HS-5 (cell line): ENCODE measurements at places on chromosomes 4 and X.
A peak's percentile ranks its signal among the peaks of the same experiment; 100 is the strongest.

- DNase-seq: no peak
Observed at GRCh38 chrX:133876646-133877045, 108.7 kb downstream of the GPC3 start.

DNA sequence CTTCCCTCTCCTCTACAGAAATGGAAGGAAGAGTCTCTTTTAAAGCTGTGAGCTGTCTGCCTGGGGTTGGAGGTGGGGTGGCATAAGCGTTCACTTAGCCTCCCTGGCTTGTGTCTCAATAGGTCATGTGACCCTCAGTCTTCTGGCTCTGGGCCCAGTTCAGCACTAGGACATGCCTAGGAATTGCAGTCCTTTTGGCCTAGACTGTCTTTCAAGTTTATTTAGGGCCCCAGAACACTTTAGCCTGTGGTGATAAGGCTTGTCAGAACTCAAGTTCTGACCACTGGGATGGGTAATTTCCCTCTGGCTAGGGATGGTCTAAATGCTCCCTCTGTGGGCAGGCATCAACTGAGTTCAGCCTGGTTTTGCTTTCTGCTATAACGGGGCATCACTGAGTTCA lies 34.3 kb upstream of the ARMCX4 start:
- DNase-seq: no peak

DNA sequence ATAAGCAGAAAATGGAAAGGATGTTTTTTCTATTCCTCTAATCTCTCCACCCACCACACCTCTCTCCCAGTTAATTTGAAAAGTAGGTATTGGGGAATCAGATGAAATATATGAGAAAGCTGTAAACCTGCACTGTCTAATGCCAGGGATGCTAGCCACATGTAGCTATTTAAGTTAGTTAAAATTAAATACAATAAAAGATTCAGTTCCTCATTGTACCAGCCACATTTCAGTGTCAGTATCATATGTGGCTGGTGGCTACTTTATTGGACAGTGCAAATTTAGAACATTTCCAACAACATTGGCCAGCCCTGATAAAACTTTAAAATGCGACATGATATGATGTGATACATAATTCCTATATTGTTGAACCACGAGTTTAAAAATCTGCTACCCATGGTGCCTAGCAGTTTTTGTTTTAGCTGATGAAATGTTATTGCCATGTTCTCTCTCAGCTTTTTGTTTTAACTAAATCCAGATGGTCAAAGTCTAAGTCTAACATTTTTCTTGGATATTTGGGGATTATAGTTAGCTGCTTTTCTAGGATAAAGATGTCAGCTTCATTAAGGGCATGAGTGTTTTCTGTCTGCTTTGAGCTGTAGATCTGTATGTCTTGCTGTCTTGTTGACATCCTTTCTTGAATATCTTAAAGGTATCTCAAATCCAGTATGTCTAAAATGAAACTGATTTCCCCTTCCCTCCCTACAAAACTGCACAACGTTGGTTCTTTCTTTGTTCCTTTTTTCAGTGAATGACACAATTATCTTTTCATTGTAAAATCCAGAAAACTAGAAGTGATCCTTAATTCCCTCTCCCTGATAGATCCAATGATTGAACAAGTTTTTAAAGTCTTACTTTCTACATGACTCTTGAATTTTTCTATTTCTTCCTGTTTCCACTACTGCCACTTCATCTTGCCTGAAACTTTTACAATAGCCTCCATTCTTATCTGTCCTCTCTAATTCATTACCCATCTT lies 6.2 kb downstream of the ARFIP1 start:
- no peak for DNase-seq

DNA sequence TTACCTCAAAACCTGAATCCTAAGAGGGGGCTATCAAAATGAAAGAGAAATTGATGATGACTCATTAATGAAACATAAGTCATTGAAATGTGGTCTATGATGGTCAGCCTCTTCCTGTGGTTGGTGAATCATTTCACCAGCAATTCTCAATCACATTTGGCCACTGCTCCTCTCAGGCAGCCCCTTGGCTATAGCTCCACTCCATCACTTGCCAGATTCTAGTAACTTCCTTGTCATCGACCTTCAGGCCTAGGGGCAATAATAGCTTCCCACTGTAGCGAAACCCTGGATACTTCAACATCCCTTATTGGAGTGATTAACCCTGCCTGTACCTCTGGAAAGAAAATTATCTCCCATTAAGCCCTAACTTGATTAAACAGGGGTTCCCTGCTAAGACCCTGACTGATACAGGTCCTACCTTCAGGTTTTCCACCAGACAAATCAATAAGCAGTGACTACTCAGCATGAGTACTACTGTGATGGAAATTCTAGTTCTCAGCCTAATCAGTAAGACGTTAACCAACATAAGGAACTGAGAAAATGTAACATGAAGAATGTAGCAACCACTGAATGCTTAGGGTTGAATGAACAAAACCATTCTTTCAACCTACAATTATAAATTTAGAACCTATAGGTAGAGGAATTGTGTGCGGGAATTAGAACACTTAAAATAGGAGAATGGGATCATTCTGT lies 30.4 kb downstream of the ADH7 start:
- DNase-seq: peak; percentile 80

DNA sequence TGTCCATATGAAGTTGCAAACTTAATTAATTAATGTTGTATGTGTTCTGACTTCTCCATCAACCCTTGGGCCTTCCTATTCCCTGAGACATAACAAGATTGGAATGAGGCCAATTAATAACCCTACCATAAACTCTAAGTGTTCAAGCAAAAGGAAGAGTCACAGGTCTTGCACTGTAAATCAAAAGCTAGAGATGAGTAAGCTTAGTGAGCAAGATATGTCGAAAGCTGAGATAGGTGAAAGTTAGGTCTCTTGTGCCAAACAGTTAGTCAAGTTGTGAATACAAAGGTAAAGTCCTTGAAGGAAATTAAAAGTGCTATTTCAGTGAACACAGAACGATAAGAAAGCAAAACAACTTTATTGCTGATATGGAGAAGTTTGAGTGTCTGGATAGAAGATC lies 58.2 kb upstream of the GPRIN3 start:
- no peak for DNase-seq

DNA sequence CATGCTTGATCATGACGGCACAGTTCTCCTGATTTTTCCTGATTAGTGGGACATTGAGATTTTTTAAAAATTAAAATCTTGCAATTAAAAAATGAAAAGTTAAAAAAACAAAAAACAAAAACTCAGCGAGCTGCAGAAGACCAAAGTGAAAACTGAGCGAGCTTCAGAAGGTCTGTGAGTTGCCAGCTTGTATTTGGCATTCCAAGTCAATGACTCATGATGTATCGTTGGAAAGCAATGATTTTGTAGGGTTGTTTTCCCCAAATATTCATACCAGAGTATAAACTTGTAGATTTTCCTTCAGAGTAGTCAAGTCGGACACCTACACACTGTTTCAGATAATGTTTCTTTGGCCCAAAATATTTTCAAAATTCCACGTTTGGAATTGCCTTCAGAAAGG lies 76.9 kb downstream of the LRRC66 start:
- DNase-seq: no peak

DNA sequence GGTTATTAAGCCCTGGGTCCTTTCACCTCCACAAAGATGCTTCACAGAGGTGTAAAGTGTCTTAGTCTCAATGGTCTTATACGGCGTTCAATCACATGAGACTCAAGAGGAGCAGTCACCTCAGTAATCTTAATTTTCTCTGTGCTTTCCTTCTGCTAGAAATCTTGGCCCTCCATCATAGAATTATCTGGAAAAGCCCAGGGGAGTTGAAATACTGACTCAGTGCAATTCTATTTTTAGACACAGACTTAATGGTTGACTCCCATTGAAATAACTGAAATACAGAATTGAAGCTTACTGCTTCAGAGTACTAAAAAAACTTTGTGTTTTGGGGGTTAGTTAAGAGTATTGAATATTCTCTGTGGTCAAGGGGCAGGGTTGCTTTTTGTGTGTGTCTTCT lies 94.5 kb upstream of the IL15 start:
- no peak for DNase-seq

- DNase-seq: no peak
Observed at GRCh38 chr4:154030746-154031145, 241.9 kb upstream of the SFRP2 start.

GRCh38 chr4:131609039-131609438 lies 1540.1 kb upstream of the PCDH10 start:
- DNase-seq: no peak

DNA sequence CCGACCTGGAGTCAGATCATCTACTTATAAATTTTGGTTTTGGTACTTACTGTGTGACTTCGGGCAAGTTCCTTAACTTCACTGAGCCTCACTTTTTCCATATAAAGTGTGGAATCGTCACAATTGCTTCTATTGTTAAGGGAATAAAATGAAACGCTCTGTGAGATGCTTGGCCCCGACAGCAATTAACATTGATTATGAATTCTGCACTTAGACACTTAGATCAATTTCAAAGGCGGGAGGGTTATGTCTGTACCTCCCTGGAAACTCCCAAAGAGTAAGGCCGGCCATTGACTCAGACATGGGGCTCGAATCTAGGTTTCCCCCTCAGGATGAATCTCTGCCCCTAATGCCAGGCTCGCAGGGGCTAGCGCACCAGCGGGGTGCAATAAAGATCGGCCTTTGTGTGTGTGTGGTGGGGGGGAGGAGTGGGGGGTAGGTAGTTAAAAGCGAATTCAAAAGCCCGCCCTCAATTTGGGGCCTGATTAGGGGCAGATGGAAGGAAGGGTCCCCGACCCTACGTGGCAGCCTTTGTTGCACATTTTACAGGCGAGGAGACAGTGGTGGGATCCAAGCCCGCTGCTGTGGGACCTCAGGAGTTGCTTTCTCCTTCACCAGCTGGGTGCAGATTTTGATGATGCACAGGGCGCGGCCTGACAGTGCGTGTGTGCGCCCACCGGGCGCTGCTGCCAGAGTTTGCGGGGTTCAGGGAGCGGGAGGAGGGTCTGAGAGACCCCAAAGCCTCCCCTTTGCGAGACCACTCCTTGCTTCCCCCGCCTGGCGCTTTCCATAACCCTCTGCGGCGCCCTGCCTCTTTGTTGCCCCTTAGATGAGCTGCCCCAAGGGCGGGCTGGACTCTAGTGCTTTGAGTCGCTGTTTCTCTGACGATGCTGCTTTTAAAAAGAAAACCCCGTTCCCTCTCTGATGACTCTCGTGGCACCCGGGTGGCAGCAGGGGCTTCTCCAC lies 9.6 kb downstream of the MSX1 start:
- DNase-seq: no peak

- no peak for DNase-seq
Observed at GRCh38 chr4:89829470-89830138, 7.4 kb downstream of the SNCA start.

GRCh38 chrX:100417681-100418080 lies 7.6 kb upstream of the PCDH19 start:
- DNase-seq: no peak

DNA sequence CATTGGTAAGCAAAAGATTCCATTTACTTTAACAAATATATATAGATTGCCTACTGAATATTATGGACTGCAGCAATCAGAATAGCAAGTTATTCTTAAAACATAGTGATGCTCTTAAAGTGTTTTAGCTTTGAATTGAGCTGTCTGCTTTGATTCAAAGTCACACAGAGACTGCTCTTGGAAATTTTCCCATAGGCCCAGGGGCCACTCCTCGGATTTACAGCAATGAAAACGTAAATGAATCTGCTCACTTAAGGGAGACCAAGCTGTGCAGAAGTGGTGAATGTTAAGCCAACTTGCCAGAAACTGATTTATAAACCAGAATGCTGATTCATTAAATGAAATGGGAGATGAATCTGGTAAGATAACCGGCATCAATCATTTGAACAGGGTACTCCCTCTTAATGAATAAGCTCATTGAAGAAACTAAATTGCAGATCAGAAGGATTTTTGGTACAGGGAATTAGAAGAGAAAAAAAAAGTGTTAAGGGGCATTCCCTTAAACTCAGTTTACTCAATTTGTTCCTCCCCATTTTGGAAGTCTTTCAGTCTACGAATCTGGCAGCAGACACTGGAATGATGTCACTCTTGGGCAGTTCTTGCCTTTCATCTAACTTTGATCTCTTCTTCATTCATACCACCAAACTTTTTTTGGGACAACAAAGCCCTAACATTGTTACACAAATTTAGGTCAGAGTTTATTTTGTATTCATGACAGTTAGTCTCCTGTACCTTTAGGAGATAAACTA lies 363.3 kb upstream of the MAGEB2 start:
- no peak for DNase-seq

DNA sequence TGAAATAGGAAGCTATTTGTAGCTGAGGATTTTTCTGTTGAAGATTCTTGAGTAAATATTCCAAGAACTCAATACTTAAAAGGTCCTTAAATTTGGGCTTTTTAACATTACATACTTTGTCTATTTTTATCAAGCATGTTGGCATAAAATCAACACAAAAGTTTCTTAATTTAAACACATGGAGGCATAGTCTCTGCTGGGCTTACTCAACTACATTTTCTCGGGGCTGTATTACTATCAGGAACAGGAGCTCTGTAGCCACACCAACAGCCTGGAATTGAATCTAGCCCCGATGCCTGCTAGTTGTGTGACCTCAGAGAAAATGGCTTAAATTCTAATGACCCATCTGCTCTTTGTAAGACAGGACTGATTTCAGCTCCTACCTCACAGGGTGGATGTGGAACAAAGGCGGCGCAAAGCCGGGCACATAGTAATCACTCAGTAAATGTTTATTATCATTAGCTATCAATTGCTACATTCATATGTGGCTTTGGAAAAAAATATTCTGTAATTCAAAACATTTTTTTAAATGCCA lies 207.0 kb downstream of the NSUN7 start:
- no peak for DNase-seq

- no peak for DNase-seq
Observed at GRCh38 chrX:10177601-10178000, 20.8 kb downstream of the CLCN4 start.

- no peak for DNase-seq
Observed at GRCh38 chr4:2828758-2829181, 14.9 kb upstream of the ADD1 start.

DNA sequence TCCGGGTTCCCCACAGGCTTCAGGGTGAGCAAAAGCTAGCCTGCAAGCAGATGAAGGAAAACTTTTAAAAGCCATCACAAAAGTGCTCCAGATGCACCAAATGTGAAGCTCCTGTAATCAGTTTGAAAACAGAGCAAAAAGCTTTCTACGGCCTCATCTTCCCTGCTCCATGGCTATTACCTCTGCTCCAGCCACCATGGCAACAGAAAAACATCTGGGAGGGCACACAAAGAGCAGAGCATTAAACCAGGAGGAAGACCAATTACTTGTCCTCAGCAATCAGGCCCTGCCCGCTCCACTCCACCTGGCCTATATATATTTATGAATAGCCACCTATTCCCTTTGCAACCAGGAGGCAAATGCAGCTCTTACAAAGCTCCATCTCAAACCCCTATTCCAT lies 33.6 kb downstream of the TMEM154 start:
- no peak for DNase-seq
